Liver (tissue), 10 donors: ENCODE measurements at places on chromosomes 11 and 22. TPM values are rescaled to one million over a fixed set of nuclear protein-coding genes. Genes with fewer than 3 reads are reported as not detected.

- H3K36me3 ChIP-seq = no peaks in the 10 kb centered on the region
- no peaks in the 10 kb centered on the region for H3K4me1 ChIP-seq
- no peak overlapping the region for H3K27ac ChIP-seq
- no peak for DNase-seq
- no peaks in the 10 kb centered on the region for H3K27me3 ChIP-seq
These were observed 63.1 kb downstream of the PIWIL4 start for GRCh38 chr11:94630221-94630620.

DEUP1 gene
- 0.09 TPM for total RNA-seq

- H3K36me3 ChIP-seq = no peaks in the 10 kb centered on the region
- H3K4me3 ChIP-seq = no peak overlapping the region
- H3K4me1 ChIP-seq = no peaks in the 10 kb centered on the region
- no peak for DNase-seq
These were observed 40.3 kb upstream of the RASSF10 start for GRCh38 chr11:12968826-12969225.

DNA sequence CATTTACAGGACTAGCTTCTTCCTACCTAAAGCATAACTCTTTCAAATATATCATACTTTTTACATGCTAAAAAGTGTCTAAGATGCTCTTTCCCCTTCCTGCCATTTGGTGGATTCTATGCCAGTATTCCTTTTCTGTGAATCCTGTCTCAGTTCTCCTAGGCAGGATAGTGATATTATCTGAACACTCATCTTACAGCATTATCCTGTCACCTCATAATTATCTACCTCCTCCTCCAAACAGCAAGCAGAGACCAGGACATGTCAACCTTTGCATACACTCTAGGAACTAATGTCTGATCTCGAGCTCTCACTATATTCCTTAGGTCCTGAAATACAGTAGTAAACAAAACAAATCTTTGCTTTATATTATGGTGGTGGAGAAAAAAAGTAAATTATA lies 275.5 kb downstream of the FAM181B start:
- DNase-seq = no peak
- no peaks in the 10 kb centered on the region for H3K36me3 ChIP-seq
- H3K27me3 ChIP-seq = no peaks in the 10 kb centered on the region
- H3K27ac ChIP-seq = no peak overlapping the region
- no peak overlapping the region for H3K4me3 ChIP-seq

GALNT18 gene
- 2.1 TPM for total RNA-seq

BEST1 gene
- total RNA-seq = 1.6 TPM
